COR-L47 (cell line): ENCODE measurements at places on chromosomes 2 and 18.
A peak's percentile ranks its signal among the peaks of the same experiment; 100 is the strongest.

DNA sequence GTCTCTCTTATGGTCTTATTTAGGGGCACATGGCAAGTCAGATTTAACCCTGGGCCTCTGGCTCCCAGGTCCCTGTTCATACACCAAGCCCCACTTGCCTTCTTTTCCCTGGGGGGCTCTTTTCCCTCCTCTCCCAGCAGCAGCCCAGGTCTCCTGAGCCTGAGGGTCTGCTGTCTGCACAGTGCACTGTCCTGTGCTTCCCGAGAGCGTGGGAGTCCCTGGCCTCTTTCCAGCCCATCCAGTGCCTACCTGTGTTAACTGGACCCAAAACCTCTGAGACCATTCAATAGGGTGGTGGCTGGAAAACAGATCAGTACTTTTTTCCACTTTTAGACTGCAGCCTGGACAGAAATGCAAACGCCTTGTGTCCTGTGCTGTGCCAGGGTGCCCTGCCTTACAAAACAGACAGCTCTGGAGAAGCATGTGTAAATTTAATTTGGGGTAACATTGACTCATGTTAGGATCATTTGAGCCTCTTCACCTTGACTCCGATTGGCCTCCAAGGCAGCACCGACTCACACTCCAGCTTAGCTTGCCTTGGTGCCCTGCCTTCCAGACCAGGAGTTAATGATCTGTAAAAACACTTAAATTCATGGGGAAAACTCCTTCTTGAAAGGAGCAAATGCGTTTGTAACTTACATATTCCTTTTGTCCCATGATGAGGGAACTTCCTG, 34.3 kb downstream of the TWIST2 start:
- DNase-seq: no peak

DNA sequence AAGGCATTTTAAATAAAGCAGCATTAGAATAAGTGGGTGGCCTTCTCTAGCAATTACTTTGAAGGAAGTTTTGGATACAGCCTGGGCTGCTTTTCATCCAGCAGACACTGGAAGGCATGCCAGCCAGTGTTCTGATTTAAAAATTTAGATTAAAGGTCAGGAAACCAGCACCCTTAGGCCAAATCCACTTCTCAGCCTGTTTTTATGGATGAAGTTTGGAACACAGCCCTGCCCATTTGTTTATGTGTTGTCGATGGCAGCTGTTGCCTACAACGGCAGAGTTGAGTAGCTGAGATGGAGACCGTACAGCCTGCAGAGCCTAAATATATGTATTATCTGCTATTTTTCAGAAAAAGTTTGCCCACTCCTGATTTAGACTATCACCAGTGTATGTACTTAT, 313.6 kb upstream of the ACVR2A start:
- DNase-seq: no peak

DNA sequence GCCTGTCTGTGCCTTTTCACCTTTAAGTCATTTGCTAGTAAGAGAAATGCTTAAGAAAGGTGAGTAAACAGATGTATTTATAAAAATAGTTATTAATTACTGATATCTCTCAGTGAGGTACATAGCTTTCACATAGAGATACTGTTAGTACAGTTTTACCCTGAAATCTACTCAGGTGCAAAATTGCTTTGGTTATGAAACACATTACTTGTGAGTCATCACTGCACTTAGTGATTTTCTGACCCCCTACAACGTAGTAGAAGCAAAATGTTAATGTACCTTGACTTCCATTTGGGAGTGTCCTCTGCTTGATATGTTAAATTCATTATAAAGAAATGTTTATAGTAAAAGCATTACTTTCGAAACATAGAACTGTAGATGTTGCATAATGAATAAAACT, 6.5 kb downstream of the GLS start:
- DNase-seq: no peak

- DNase-seq: peak; percentile 65
Measured at GRCh38 chr2:178412047-178412446, 38.9 kb downstream of the PRKRA start.

- DNase-seq: no peak
Measured at GRCh38 chr2:150404147-150404546, 83.3 kb downstream of the RND3 start.

DNA sequence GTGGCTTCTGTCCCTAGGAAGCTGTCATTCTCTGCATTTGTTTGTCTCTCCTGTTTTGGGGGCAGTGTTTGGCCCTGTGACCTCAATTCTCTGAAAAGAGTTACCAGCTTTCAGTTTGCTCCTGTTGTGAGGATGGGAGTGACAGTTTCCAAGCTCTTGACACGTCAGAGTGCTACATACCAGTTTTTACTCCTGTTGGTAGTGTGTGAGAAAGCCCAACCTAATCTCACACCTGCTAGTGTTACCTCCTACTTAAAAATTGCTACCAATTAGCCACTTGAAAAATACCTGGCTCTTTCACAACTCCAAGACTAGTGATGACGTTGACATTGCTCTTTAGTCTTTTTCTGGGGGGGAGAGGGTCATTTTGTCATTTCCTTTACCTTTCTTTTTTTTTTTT, 14.1 kb downstream of the SKA1 start:
- DNase-seq: no peak

- peak; percentile 73 for DNase-seq
Measured at GRCh38 chr2:39696101-39696553, 30.4 kb downstream of the TMEM178A start.

DNA sequence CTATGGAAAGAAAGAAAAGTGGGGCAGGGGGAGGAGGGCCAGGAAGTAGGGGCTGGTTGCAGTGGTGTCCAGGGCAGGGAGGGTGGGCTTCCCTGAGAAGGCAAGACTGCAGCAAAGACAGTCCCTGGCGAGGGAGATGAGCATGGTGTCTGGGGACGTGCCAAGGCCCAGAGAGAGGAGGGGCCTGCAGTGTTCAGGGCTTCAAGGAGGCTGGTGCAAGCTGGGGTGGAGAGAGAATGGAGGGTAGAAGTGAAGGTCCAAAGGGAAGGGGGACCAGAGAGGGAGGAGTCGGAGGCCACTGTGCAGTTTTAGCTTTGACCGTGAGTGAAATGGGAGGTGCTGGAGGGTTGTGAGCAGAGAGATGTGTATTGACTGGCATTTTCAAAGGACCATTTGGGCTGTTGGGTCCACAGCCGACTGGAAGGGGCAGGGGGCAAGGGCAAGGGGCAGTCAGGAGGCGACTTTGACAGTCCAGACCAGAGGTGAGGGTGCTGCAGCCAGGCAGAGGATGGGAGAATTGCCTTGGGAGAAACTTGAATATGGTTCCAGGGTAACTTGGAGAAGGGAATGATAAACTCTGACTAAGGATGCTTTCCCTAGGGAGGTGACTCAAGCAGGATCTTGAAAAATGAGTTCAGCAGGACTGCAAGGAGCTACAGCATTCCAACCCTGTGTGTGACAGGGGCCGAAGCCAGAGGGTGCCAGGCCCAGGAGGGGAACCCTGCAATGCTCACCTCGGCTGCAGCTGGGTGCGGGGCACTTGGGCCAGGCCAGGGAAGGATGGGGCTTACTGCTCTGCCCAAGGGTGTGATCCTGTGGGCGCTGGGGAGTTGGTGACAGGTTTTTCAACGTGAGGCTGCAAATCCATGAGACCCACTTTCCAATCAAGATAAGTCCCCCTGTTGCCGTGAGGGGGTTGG, 177.1 kb upstream of the HAAO start:
- no peak for DNase-seq

GRCh38 chr18:48663931-48664847, 125.4 kb downstream of the CTIF start:
- peak; percentile 29 for DNase-seq

- no peak for DNase-seq
Measured at GRCh38 chr18:22176420-22177326, 7.3 kb downstream of the GATA6 start.
